ENCODE measurements at places on chromosomes 4 and X. TPM values are rescaled to one million over a fixed set of nuclear protein-coding genes. Genes with fewer than 3 reads are reported as not detected.

Gene TSPAN6
- polyA plus RNA-seq, result 98.3 TPM

Gene HEPH
- 53.0 TPM for polyA plus RNA-seq

Gene HSFX2
- polyA plus RNA-seq, result 1.1 TPM

Gene RPGR
- polyA plus RNA-seq, result 7.2 TPM

Gene BTC
- 0.21 TPM for polyA plus RNA-seq
